HuH-7 (cell line): ENCODE measurements at places on chromosomes 13 and 19.
A peak's percentile ranks its signal among the peaks of the same experiment; 100 is the strongest.

GRCh38 chr13:45607931-45608330 is 7.6 kb downstream of the ERICH6B start:
- no peak for DNase-seq

- DNase-seq = no peak
Measured at GRCh38 chr19:50861010-50861409, 6.3 kb downstream of the KLK3 start.

DNA sequence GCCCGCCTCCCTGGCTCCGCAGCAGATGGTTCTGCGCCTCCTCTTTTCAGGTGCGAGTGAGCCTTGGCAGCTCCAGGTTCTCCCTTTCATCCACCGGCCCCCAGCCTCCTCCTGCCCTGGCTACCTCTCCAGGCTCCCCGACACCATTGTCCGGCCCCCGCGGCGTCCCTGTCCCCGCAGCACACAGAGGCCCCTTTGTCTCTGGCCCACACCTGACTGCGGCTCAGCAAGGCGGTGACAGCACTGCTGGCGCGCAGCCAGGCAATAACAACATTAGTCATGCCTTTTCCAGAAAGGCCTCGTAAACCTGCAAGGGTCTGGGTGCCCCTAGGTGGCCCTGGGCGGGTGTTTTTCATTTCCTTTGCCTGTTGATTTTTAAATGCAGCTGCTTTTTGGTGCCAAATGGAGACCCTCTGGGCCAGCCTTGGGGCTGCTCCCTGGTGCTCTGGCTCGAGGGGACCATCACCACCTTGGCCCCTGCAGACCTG is 73.2 kb upstream of the MEDAG start:
- peak; percentile 83 for DNase-seq

GRCh38 chr13:79637133-79637763 is 156.3 kb downstream of the NDFIP2 start:
- DNase-seq = no peak

DNA sequence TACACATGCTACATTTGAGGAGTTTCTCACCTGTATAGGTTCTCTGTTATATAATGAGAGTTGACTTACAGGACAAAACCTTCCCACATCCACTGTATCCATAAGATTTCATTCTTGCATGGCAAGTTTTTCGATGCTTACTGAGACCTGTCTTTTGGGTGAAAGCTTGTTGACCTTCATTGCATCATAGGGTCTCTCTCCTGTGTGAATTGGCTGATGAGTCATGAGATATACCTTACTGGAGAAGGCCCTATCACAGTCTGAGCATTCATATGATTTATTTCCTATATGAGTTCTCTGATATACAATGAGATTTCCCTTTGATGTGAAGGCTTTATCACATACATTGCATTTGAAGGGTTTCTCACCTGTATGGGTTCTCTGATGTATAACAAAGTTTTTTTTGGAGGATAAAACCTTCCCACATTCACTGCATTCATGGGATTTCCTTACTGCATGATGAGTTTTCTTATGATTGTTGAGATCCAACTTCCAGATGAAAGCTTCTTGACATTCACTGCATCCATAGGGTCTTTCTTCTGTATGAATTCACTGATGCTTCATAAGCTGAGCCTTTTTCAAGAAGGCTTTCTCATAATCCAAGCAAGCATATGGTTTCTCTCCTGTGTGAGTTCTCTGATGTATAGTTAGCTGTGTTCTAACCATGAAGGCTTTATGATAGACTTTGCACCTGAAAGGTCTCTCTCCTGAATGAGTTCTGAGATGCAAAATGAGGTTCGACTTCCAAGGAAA is 25.7 kb downstream of the ZNF577 start:
- DNase-seq = no peak

DNA sequence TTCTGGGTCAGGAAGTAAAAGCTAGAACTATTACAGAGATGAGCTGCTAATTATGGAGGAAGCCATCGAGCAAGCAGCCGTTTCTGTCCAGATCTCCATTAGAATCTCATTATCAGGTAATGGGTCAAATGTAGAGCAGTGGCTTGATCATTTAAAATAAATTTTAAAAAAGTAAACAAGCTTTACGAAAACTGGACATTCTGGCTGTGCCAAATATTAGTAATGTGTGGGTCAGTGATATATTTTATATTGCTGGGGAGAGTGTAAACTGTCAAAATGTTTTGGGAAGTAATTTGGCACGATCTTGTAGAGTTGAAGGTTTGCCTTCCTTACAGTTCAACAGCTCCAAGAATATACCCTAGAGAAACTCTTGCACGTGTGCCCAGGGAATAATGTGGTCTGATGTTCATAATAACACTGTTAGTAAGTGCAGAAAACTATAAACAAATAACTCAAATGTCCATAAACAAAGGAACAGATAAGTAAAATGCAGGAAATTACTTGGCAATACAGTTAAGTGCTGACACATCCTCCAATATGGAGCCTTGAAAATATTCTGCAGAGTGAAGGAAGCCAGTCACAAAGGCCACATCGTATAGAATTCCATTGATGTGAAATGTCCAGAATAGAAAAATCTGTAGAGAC is 127.2 kb upstream of the UBL3 start:
- DNase-seq = no peak

GRCh38 chr13:113528101-113528812 is 37.7 kb upstream of the DCUN1D2 start:
- DNase-seq = no peak

DNA sequence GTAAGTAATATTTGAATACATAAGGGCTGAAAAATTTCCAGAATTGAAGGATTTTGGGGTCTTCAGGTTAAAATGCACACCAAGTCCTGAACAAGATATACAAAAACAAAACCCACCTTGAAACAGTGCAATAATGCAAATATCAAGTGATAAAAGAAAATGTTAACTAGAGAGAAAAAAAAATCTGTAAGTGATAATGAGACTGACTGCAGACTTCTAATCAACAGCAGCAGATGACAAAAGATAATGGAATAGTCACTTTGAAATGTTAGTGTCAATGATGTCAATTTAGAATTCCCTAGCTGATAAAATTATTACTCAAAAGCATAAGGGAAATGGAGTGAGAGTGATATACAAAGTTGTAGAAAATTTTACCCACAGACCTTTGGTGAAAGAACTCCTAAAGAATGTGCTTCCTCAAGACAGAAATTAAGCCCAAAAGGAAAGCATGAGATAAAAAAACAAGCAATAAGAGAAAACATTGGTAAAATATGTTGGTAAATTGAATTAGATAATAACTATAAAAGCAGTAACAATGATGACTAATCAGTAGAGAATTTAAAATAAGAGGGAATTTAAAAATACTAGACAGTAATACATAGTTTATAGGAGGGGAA is 12.4 kb upstream of the DGKH start:
- DNase-seq = no peak

DNA sequence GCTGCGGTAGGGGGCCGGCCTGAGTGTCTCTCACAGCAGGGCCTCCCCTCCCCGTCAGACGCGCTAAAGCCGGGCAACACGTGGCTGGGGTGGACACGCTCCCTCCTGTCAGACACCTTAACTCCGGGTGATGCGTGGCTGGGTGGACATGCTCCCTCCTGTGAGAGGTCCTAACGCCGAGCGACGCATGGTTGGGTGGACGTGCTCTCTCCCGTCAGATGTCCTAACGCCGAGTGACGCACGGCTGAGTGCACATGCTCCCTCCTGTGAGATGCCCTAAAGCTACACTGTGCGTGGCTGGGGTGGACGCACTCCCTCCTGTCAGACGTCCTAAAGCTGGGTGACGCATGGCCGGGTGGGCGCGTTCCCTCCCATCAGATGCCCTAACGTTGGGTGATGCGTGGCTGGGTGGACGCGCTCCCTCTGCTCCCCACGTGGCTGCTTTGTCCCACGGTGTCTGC is 126.1 kb upstream of the MCF2L start:
- no peak for DNase-seq

- no peak for DNase-seq
Measured at GRCh38 chr13:110801044-110801443, 87.5 kb downstream of the ING1 start.

- DNase-seq = no peak
Measured at GRCh38 chr13:102965802-102966201, 100.4 kb downstream of the SLC10A2 start.

- no peak for DNase-seq
Measured at GRCh38 chr13:26987486-26988013, 184.1 kb downstream of the USP12 start.

DNA sequence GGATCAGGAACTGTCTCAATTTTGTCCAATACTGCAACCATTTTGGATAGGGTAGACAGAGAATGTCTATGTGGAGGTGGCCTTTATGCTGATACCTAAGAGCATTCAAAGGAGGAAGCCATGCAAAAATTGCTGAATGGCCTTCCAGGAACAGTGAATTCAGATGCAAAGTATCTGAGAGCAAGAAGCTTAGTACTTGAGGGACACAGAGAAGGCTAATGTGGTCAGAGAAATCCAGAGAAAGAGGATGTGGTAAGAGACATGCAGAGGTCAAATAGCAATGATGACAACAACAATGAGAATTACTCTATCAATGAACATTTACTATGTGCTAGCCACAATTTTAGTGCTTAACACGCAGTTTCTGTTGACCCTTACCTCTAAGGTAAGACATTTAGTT is 785.6 kb upstream of the KLHL1 start:
- no peak for DNase-seq

DNA sequence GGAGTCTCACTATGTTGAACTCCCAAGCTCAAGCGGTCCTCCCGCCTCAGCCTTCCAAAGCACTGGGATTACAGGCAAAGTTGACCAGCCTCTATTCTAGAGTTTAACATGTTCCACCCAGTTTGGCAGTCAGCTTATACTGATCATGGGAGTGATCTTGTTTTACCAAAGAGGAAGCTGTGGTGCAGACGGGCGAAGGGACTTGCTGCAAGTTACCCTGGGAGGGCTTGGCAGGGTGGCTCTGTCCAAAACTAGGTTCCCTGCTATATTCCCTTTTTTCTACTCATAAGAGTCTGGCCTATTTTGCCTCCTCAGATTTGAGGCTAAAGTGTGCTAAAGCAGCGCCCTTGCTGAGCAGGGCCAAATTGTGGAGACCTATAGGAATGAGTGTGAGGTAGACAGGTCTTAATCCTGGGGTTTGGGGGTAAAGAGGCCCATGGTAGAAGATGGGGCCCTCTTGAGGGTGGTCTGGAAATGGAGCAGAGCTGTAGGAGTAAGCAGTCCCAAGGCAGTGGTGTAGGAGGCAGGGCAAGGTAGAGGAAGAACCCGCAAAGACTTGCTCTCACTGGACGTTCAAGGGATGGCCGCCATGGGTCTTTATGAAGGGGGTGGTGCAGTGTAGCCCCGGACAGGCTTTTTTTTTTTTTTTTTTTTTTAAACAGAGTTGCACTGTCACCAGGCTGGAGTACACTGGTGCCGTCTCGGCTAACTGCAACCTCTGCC is 3.3 kb downstream of the RPS19 start:
- DNase-seq = no peak

DNA sequence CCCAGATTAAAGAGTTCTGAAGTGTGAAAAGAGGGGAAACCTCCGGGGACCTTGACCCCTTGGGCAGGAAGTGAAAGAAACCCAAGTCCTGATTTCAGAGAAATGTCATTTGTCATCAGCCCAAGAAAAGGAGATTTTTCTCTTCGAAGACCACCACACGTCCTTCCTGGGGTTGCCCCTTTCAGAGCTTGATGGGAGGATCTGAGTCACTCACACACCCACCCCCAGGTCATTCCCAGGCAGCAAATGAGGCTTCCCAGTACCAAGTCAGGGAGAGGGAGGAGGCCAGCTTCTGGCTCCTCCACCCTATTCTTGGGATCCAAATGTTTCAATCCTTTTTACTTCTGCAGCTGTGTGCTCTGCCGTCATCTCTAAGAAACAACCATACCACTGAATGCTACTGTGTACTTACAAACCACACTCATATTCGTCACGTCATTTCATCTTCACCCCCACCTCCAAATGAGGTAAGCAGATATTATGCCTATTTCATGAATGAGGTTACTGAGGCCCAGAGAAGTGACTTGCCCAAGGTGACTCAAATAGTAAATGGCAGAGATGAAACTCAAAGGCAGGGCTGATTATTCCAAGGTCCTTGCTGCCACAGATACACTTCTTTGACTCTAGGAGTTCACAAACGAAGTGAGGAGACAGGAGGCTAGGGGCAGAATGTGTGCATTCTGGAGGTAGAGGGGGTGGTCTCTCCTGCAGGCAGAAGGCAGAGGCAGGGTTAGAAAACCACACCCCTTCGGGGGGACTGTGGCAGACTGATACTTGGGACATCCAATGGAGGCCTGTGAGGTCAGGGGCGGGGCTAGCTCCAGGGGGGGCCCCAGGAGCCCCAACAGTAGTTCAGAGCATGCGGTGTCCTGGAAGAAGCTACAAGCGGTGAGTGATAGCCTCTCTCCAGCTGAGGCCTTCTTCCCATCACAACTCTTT is 5.0 kb upstream of the KMT2B start:
- DNase-seq = no peak
